ENCODE measurements at places on chromosomes 7 and 10.

DNA sequence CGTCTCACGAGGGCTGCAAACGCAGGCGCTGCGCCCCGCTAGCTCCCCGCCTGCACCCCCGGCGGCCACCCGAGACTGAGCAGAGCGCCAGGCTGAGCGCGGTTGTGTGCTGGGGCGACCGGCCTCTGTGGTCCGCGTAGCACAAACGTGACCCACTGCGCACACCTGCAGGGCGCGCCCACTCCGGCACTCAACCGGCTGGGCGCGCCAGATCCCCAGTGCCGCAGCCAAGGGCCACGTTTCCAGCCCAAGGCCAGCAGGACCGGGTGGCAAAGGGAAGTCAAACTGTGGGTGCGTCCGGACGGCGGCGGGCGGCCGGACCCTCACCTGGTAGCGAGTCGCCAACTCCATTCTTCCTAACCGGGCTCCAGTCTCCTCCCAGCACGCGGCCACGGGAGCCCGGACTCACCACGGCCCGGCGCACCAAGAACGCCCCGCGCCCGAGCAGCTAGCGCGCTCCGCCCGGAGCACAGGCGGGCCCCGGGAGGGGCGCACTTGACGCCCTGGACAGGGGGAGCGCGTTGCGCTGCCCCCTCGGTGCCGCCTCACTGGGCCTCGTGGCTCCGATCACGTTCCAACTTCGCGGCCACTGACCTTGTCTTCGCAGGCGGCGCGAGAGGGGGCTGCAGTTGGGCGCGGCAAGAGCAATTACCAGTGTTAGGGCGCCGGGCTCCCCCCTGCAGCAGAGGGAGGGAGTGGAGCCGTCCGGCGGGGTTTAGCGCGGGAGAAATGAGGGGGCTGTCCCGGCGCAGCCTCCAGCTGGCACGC lies at the start of gene CDCA7L:
Gene CDCA7L (minus strand): TSS at position 446 of the 768 bp plus-strand sequence. CDS start 95 bp downstream, at position 351.
- DNase-seq, result peak; percentile 87

DNA sequence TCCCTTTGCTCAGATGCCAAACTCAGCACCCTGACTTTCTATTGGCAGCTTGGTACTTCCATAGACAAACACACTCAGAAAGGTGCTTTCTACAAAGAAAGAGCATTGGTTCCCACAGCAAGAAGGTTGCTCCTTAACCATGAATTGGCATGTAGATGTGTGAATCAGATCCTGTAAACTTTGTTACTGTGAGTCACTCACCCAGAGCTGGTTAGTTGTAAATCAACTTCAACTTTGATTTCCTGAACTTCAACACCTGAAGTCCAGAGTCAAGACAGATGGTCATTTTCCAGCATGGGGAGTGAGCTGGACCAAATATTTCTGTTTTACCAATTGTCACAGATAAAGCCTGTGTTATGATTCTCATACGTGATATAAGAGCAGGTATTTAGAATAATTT lies 797.2 kb downstream of the TNS3 start:
- DNase-seq, result no peak

GRCh38 chr10:14254368-14254767 lies 76.4 kb downstream of the FRMD4A start:
- DNase-seq, result no peak

GRCh38 chr10:26216585-26217395 lies at the start of gene GAD2:
GAD2 (plus strand) TSS chr10:26216774; CDS start chr10:26216810, 36 bp downstream.
- no peak for DNase-seq

GRCh38 chr7:120190109-120190508 lies 82.9 kb upstream of the KCND2 start:
- DNase-seq, result no peak

- no peak for DNase-seq
Observed at GRCh38 chr10:28592953-28593352, 60.0 kb downstream of the WAC start.

DNA sequence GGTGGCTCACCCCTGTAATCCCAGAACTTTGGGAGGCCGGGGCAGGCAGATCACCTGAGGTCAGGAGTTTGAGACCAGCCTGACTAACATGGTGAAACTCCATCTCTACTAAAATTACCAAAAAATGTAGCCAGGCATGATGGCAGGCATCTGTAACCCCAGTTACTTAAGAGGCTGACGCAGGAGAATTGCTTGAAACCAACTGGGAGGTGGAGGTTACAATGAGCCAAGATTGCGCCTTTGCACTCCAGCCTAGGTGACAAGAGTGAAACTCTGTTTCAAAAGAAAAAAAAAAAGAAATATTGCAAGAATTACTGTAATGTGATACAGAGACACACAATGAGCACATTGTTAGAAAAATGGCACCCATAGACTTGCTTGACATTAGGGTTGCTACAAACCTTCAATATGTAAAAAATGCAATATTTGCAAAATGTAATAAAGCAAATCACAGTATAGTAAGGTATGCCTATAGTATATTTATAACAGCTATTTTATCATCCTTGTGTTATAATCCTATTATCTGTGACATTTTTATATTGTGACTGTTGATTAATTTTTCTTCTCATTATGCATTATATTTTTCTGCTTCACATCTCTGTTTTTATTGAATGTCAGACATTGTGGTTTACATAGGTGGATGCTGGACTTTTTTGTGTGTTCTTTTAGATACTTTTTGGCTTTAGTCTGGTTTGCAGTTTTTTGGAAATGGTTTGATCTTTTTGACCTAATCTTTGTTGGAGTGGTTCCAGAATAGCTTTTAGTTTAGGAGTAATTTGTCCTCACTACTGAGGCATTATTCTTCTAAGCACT lies 55.4 kb upstream of the HELLS start:
- DNase-seq, result no peak

GRCh38 chr10:79933961-79934360 lies 14.9 kb downstream of the SFTPD start:
- DNase-seq, result no peak

GRCh38 chr10:31929261-31930022 lies 811 bp upstream of the ARHGAP12 start:
- peak; percentile 42 for DNase-seq

DNA sequence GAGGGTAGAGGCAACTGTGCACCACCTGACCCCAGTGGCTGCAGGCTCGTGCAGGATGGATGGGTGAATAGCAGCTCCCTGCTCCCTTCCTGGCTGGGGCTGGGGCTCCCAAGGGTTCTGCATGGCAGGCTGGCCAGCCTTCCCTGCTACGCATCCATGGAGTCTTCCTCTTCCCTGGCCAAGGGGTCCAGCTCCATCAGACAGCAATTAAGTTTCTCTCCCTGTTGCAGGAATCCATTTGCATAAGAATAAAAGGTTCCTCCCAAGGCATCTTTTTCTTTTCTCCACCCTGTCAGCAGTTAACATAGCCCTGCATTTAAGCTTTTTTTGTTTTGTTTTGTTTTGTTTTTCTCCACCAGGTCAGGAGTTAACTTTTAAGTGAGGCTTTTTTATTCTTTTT lies 10.0 kb upstream of the CPA2 start:
- DNase-seq, result no peak

- no peak for DNase-seq
Observed at GRCh38 chr10:14179251-14179650, 151.5 kb downstream of the FRMD4A start.

- DNase-seq, result no peak
Observed at GRCh38 chr7:117764031-117764430, 109.2 kb downstream of the CTTNBP2 start.

DNA sequence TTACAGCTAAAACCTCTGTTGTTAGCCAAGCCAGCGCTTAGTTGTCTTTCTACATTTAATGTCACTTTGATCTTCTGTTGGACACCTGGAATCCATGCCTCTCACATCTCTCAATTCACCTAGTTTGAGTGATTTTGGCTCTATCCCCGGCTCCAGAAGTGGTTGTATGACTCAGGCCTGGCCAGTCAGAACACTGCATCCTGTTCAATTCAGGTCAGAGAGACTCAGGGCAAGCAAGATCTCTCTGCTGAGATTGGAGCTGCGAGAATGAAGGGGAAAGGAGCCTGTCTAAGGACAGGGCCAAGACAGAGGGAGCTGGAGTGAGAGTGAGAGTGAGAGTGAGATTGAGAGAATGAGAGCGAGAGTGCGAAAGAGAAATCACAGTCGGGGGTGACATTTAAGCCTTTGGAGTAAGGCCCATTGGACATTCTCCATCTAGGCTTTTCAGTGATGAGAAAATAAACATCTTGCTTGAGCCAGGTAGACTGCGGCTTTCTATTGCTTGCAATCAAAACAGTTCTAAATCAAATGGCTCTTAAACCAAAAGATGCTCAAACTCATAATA lies 83.3 kb upstream of the DYNC1I1 start:
- DNase-seq, result no peak

DNA sequence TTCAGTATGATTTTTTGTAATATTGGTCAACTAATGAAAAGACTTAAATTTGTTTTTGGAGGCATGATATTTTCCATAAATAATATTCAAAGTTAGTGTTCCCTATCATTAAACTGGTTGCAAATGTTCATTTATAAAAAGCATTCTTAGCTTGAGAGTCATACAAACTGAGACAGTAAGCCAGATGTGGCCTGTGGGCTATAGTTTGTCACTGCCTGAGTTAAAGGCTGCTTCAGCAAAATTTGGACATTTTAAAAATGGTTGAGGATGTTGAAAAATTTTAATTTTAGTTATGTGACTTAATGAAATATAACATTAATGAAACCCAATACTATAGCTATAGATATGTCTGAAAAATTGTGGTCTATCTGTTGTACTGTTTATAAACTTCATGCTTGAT lies 180.2 kb upstream of the CACNA2D1 start:
- DNase-seq, result no peak

DNA sequence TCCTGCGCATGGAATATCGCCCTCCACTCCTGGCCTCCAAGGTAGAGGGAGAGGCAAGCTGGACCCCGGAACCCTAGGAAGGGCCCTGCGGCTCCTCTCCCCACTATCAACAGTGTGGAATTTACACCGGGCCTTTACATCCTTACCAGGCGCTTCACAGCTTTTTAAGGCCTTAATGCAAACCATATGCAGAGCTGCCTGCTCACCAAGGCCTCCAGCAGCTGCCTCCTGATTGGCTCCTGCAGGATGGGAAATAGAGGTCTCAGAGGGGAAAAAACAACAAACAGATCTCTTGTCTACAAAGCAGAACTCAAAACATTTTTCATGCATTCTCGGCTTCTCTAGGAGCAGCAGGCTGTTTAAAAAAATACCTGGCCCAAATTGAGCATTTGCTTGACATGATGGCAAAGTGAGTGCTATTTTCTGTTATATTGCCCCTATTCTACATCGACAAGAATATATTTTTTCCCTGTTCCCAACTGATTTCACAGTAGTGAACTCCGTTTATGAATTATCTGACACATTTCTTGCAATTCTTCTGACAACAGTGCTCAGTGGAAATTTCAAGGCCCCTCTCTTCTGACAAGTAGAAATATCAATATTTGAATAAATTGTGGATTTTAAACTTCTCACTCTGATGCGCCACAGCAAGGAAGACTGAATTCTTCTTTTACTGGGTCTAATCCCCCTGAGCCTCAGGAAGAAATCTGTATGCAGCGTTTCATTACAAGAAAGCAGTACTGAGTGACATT lies 51.7 kb downstream of the EBF3 start:
- DNase-seq, result no peak

- DNase-seq, result peak; percentile 73
Observed at GRCh38 chr10:110498982-110499795, 1.5 kb downstream of the DUSP5 start.

GRCh38 chr10:100325158-100325557 lies 4.9 kb downstream of the PKD2L1 start:
- DNase-seq, result no peak

DNA sequence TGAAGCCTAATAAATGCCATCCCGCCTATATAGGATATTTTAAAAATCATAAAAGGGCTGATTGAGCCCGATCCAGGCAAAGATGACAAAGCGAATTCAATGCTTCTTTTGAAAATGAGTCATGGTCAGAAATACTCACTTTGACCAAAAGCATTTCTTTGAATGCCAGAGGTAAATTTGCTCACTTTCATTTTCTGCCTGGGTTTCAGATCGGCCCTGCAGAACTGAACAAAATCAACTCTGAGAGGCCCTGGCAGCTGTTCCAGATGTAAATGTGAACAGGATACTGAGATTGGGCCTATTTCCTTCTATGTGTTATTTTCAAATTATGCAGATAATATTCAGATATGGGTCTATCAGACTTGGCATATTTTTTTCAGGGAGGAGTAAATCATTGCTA lies 114.8 kb upstream of the ARID5B start:
- no peak for DNase-seq

DNA sequence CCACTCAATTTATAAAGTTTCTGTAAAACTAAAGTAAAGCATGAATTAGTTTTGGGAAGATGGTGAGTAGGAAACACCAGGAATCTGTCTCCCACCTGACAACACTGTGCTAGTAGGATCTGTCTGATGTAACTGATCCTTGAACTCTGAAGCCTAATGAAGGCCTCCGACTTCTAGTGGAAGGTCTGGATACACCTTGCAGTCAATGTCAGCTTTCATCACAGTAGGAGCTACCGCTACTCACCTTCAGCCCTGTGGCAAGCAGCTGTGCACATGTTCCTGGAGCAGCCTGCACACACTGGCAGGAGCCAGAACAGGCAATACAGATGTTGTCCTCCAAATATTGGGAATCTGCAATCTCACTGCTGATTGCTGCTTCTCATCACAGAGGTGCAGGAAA lies 471.4 kb downstream of the PTPRN2 start:
- no peak for DNase-seq
